Left cardiac atrium (tissue), 4 donors: ENCODE measurements at places on chromosomes 16 and 17. TPM values are rescaled to one million over a fixed set of nuclear protein-coding genes. Genes with fewer than 3 reads are reported as not detected.

DNA sequence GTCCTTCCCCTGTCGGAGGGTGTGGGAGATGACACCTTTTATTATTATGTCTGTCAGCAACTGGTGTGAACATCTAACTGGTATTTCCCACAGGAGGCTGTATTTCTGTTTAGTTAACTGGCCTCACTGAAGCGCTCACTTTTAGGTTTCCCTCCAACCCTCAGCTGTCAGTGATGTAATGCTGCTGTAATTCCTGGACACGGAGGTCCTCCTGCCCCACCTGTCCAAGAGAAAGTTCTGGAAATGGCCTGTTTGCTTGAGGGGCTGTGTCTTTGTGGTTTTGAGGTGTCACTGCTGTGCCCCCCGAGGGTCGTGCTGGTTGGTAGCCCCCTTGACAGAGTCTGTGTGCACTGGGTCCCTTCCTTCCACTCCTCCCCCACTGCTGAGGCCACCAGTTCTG, 11.5 kb downstream of the KCNJ12 start:
- DNase-seq, result no peak

DNA sequence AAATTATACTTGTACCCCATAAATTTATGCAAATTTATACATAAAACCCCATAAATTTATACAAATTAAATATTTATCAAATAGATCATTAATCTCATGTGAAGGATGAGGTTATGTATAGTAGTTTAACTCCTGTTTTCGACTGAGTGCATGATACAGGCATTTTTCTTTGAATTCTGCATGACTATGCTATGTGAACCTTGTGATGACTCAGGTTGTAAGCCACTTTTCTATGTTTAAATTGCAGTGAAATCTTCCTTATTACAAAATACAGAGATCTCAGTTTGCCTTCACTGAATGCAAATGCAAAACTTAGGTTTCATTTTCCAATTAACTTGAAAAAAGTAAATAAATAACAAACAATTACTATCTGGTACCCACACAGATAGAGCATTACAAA, 843.7 kb downstream of the CDH11 start:
- no peak for DNase-seq

The KRT32 gene
- total RNA-seq, result not detected

DNA sequence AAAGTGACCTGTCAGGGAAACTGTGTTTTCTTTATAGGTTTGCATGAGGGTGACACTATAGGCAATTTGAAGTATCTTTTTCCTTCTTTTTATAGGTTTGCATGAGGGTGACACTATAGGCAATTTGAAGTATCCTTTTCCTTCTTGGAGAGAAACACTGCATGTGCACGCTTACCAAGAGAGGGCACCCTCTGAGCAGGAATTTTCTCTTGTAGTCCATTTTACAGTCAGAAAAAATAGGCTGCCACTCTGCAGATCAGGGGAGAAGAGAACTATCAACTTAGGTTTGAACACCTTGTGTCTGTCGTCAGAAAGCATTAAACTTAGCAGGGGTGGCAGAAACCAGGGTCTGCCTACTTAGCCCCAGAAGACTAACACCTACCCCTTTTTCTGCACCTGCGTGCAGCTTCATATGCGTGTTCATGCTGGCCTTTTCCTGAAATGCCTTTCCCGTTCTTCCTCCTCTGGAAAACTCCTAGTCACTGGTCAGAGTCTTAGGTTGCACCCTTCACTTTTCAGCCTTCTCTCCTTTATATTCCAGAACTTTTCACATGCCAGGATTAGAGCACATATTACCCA, 16.4 kb upstream of the SMIM36 start:
- DNase-seq, result no peak

GRCh38 chr17:38510421-38511149, 82.3 kb downstream of the ARHGAP23 start:
- DNase-seq, result no peak

DNA sequence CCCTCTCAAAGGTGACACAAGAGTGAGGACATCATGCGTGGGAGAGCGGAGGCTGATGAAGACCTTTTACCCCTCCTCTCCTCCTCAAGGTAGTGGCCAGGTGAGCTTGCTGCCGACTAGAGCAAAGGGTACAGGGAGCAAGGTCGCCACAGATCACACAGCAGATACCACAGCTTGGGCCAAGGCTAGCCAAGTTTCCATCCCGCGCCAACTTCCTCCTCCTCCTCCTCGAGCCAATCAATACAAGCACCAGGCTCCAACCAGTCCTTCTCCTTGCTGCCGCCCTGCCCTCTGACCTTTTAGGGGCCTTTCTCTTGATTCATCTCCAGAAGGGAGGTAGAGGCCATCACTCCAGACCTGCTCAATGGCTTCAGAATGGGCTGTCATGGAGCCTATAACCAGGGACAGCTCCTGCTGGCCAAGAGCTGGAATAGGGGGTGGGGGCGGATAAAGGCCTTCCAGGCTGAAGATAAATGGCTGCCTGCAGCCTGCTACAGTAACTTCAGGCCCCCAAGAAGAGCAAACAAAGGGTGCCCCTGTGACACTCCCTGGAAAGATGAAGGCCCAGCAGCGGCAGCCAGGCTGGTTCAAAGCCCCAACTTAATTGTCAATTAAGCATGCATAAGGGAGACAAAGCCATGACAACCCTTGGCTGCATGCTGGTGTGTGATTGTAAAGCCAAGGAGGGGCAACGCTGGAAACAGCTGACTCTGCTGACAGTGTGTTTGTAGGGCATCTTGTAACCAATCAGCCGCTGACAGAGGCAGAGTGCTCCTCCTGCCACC, 17.8 kb downstream of the HNF1B start:
- DNase-seq, result no peak

GRCh38 chr17:58084317-58084981, 1.2 kb downstream of the DYNLL2 start:
- DNase-seq, result peak; percentile 48

The KRT15 gene
- total RNA-seq, result 0.24 TPM

GRCh38 chr16:84059946-84060901, 17.6 kb upstream of the SLC38A8 start:
- DNase-seq, result no peak

DNA sequence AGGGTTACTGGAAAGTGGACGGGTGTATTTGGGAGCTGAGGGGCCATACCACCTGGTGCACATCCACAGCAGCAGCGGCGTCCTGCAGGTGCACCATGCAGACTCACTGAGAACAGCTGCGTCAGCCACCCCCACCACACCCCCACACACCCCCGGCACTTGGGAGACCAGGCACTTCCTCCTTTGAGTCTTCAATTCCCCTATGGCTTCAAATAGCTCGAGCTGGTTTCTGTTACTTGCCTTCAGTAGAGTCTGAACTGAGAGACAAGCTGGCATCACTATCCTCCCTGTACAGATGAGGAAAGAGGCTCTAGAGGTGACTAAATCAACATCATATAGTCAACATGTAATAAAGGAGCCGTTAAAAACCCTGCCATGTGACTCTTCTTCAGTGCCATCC, 15.4 kb downstream of the CUEDC1 start:
- DNase-seq, result peak; percentile 42

DNA sequence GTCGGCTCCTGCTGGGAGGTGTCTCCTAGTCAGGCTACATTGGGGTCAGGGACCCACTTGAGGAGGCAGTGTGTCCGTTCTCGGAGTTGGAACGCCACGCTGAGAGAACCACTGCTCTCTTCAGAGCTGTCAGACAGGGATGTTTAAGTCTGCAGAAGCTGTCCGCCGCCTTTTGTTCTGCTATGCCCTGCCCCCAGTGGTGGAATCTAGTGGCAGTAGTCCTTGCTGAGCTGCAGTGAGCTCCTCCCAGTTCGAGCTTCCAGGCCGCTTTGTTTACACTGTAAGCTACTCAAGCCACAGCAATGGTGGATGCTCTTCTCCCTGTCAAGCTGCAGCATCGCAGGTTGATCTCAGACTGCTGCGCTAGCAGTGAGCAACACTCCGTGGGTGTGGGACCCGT, 36.0 kb downstream of the ITFG1 start:
- no peak for DNase-seq

- peak; percentile 53 for DNase-seq
Measured at GRCh38 chr17:77963441-77963840, 4.9 kb downstream of the TNRC6C start.

The XAF1 gene
- 50.1 TPM for total RNA-seq

- DNase-seq, result no peak
Measured at GRCh38 chr16:70638814-70639792, 7.3 kb upstream of the IL34 start.
